Cortex of kidney (tissue), 1 donor: ENCODE measurements at places on chromosomes 3 and 15.

DNA sequence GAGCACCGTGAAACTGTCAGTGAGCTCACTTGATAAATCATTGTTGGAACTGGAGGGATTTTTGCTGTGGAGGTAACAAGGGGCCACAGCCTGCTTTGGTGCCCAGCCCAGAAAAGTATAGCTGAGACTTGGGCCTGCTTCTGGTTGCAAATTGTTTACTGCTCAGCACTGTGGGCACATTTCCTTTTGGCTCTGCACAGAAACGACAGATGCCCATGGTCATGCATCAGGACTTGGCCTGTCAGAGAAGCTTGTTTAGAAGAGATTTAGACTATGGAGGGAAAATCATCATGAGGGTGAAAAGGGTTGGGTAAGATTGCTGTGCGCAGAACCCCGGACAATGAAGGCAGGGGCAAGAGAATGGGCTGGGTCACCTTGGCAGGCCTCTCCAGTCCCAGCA lies 286.1 kb upstream of the CTNNB1 start:
- DNase-seq = no peak

DNA sequence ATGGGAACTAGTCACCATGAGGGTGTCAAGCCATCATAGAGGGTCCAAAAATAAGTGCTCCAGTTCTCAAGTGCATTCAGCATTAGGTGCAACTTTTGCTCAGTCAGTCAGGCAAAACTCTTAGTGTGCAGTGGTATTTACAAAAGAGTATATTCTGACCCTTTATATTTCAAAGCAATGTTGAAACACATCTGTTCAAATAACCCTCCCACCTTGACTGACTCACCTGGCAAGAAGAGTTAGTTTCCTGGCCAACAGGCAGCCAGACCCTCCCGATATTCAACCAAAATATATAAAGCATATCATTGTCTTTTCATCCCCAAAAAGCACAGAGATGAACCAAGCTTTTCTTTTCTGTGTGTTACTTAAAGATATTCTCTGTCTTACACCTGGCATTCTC lies 7.6 kb upstream of the COL8A1 start:
- no peak for DNase-seq

DNA sequence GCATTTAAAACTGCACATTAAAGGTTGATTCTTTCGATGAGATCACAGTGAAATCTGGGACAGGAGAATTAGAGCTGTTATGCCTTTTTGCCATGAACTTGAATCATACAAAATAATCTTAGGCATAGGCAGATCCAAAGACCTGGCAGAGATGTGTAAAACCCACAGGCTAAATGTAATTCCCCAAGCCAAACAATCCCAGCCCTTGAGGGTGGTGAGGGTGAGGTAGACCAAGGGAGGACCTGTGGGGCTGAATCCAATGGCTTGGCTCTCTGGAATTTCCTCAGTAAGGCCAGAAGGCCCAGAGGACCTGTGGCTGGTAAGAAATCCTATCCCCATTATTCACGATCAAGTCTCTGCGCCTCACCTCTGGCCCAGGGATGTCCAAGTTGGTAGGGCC lies 80.5 kb upstream of the MEX3B start:
- DNase-seq = no peak

DNA sequence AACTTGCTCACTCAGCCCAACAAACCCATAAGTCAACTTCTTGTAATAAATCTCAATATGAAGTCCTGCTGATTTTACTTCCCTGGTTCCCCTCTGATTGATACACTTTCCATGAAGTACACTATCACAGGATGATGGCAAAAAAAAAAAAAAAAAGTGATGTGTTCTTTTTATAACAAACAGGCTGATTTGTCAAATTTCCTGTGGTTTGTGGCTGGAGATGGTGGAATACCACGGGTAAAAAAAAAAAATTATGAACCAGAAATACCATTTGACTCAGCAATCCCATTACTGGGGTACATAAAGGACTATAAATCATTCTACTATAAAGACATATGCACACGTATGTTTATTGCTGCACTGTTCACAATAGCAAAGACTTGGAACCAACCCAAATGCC lies 10.7 kb upstream of the SERPINI2 start:
- no peak for DNase-seq

GRCh38 chr3:55648591-55649318 lies 161.6 kb upstream of the WNT5A start:
- DNase-seq = no peak

DNA sequence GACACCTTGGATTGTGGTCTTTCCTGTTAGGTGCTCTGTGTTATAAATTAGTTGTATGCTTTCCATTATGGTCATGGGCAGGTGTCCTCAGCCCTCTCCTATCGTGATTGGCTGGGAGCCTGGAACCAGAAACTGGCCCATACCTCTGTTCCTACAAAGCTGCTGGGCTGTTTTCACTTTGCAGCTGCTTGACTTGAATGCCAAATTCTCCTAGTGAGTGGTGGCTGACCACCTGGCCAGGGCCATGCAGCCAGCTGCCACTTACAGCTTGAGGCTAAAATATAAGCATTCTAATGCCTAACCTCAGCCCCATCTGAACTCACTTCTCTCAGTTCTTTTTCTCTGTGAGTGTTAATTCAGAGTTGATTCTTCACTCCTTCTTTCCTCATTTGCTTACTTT lies 239.3 kb upstream of the GBE1 start:
- DNase-seq = no peak

GRCh38 chr15:41669701-41670100 lies 9.5 kb downstream of the MGA start:
- no peak for DNase-seq

GRCh38 chr3:79414806-79415205 lies 353.0 kb downstream of the ROBO1 start:
- no peak for DNase-seq

DNA sequence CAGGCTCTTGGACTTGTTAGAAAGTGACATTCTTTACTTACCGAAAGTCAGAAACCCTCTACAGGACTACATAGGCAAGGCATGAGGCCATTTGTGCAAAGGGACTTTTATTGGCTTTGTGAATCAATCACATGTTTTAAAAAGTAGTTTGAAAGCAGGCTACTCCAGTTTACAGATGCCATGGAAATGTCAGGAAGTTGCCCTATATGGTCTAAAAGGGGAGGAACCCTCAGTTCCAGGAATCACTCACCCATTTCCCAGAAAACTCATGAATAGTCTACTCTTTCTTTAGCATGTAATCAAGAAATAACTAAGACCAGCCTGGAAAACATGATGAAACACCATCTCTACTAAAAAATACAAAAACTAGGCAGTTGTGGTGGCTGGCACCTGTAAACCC lies 51.0 kb upstream of the MKRN3 start:
- DNase-seq = no peak

DNA sequence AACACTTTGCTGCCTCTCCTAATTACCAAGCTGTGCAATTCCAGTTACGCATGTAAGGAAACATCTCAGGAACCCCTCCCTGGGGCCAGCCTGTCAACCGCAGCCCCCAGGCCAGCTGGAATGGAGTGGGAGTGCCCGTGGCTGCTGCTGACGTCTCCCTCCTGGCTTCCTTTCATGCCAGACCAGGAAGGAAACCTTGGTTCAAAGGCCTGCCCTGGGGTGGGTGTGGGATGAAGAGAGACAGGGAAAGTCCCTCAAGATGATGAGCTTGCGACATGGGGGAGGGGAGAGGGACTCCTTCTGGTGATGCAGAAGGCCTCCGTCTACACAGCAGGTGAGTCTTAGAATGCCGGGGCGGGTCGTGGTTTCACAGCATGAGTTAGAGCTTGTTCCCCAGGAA lies 11.4 kb upstream of the CYP11A1 start:
- no peak for DNase-seq

- no peak for DNase-seq
Observed at GRCh38 chr15:84752700-84753099, 4.3 kb downstream of the ZNF592 start.

DNA sequence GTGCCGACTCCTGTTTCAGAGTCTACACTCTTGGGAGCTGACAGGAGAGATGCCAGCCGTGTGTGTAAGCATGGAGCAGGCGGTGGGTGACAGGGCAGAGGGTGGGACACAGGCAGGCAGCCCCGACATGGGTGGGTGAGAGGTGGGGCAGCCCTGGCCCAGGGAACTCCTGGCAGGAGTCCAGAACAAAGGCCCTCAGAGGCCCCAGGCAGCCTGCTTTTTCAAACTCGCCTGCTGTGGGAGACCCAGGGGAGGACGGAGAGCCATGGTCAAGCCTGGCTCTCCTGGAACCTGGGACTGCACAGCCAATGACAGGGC lies 29.3 kb upstream of the SLC41A3 start:
- DNase-seq = no peak

DNA sequence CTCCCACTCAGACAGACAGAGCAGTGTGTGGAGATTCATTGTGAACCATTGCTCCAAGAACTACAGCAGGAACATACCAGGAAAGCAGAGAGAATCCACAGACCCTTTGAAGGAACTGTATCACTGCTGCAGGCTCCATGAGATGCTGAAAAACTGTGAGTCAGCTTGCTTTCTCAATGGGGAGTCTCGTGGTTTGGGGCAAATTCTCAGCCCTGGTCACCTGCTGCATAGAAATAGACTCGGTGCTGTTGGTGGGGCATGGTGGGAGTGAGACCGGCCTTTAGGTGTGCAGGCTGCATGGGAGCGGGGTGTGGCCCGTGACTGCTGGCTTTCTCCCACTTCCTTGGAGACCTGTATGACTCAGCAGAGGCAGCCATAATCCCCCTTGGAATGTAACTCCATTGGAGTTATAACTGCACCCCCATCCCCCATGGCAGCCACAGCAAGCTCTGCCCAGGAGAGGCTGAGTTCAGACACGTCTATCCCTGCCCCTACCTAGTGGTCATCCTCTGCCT lies 35.6 kb downstream of the ALCAM start:
- DNase-seq = no peak

DNA sequence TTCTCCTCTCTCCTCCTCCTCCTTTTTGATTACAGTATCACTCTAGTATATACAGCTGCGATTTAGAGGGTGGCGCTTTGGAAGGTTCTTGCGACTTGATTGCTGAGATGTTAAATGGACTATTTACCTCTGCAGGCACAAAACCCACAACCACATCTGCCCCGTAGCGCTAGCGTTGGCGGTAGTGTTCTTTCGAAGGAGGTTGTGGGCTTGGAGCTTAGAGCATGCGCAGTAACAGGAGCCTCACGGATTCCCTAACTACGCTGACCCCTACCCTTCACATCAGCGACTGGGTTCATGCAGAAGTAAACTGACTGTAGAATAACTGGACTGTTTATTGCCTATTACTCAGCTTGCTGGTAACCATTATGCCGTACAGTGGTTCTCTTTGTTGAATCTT lies 58.0 kb downstream of the CGGBP1 start:
- no peak for DNase-seq

GRCh38 chr3:56761887-56762651 lies 39.7 kb downstream of the ARHGEF3 start:
- no peak for DNase-seq

GRCh38 chr3:134613006-134613520 lies 37.8 kb downstream of the KY start:
- DNase-seq = no peak
